ENCODE measurements at places on chromosomes 13 and 19.

GRCh38 chr13:114185182-114185971, 6.3 kb downstream of the CFAP97D2 start:
- DNase-seq: no peak

DNA sequence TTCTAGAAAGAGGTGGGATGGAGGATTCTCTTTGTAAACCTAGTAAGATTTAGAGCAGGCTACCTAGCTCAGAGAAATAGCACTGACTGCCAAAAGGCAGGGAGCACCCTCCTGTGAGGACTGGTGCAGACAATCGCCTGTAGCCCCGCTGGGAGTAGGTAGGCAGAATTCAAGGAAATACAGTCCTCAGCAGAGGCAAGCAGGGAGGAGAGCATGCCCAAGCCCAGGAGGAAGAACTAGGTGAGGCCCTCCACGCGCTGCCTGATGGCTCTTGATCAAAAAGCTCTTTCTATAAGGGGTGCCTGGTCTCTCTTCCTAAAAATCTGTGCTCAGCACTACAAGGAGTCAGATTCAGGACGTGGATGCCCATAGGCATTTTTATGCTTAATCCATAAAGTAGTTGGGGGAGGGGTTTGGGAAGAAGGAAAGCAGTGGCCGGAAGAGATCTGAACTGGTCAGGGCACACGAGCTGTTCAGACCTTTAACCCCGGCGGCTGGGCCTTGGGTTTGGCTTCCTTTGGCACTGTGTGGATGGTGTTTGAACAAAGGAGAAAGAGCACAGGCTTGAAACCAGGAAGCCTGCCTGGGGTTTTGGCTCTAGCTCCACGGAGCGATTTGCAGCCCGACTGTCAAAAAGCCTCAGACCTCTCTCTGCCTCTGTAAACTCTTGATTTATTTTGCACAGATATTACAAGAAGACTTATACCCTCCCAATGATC, 320.6 kb downstream of the FOXO1 start:
- DNase-seq: no peak

GRCh38 chr13:106481919-106482318, 53.5 kb downstream of the EFNB2 start:
- DNase-seq: no peak

DNA sequence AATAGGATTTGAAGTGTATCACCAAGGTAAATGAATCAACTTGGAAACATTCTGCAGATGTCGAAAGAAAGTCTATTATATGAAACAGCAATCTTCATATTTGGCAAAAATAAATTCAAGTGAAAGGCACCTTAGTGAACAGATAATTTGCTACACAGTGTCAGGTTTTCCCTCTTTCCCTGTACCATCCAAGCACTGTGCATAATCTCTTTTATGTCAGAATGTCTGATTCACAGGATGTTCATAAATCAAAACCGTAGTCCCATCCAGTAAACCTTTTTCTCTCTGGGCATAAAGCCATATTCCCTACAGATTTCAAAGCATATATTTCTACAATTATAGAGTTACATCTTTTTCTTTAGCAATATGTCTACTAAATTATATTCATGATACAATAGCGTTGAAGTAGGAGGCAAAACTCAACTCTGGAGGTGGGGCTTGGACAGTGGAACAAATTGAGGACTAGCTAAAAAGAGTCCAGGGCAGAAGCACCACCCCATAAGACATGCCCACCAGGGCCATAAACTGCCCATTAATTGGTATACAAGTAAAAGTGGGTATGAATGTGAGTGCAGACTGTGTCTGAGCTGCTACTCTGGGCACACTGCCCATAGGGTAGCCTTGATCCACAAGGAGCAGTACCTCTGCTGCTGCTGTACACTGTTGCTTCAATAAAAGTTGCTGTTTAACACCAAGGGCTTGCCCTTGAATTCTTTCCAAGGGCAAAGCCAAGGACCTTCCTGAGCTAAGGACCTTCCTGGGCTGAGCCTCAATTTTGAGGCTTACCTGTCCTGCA, 72.1 kb upstream of the MYCBP2 start:
- DNase-seq: no peak

DNA sequence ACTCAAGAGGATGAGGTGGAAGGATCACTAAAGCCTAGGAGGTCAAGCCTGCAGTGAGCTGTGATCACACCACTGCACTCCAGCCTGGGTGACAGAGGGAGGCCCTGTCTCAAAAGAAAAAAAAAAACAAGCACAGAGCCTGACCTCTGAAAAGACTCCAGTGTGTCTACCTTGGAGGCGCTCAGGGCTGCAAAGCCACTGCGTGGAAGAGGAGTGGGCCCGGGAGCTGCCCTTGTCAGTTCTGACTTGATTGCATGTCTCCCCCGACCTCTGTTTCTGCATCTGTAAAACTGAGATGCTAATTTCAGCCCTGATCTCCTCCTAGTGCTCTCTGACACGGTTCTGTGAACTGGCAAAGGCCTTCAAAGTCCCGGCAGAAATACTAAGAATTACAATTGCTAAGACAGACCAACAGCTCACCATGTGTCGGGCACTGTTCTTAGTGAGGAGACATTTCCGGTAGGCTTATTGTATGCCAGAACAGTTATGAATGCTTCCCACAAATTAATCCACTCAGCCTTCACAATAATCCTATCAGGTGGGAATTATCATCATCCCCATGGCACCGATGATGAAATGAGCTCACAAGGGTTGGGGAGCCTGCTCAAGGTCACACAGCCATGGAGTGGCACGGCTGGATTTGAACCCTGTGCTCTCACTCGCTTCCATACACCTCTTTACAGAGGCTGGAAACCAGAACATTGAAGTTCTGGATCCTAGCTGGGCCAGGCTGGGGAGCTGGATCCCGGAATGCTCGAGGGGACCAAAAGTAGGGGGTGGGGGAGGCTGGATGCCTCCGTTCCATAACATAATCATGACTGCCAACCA, 3.5 kb downstream of the AKT2 start:
- no peak for DNase-seq

DNA sequence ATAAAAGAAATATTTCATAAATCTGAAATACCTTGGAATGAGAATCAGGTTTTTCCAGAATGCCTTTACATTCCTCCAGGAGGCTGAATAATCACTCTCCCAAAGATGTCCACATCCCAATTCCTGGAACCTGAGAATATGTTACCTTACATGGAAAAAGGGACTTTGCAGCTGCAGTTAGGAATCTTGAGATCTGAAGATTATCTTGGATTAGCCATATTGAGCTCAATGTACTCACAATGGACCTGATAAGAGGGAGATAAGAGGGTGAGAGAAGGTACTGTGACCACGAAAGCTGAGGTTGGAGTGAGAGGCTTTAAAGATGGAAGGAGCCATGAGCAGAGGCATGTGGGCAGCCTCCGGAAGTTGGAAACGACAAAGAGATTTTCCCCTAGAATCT, 36.8 kb upstream of the MBNL2 start:
- no peak for DNase-seq

GRCh38 chr13:47337781-47338507, 441.1 kb upstream of the HTR2A start:
- DNase-seq: peak; percentile 50

DNA sequence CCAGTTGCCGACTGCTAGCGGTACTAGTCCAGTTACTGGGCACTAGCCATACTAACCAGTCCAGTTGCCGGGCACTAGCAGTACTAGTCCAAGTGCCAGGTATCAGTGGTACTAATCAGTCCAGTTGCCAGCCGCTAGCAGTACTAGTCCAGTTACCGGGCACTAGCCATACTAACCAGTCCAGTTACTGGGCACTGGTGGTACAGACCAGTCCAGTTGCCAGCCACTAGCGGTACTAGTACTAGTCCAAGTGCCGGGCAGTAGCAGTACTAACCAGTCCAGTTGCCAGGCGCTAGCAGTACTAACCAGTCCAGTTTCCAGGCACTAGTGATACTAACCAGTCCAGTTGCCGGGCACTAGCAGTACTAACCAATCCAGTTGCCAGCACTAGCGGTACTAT, 124.1 kb upstream of the MCF2L start:
- DNase-seq: no peak

- DNase-seq: no peak
Observed at GRCh38 chr13:22049384-22049783, 378.5 kb downstream of the FGF9 start.

- peak; percentile 46 for DNase-seq
Observed at GRCh38 chr19:48415395-48415794, 21.9 kb downstream of the GRIN2D start.

- no peak for DNase-seq
Observed at GRCh38 chr13:81223778-81224177, 882.9 kb upstream of the SPRY2 start.

DNA sequence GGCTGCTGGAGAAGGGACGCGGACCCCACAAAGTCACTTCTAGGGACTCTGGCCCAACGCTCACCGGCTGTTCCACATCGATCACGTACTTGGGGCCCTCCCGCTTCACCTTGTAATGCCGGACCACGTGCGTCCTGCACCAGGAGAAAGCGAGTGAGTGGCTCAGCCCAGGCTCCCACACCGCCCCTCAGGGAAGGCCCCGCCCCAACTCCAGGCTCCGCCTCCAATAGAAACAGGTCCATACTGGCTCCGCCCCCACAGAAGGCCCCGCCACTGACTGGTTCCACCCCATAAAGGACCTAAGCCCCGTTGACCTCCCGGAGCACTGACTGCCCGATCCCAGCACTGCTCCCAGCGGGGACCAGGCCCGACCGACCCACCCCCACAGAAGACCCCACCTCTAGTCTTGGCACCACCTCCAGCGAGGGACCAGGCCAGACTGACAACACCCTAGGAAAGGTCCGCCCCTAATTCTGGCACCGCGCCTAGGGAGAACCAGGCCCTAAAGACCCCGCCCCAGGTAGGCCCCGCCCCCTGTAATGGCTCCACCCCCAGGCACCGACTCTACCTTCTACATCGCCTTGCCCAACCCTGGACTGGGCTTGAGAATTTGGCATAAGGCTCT, 11.3 kb downstream of the STAP2 start:
- DNase-seq: peak; percentile 71

GRCh38 chr19:6211632-6212402, 68.0 kb downstream of the MLLT1 start:
- no peak for DNase-seq

GRCh38 chr13:74287724-74288169, 153.5 kb upstream of the KLF12 start:
- DNase-seq: peak; percentile 92

Data from muscle of back (tissue), 13 donors.